ENCODE measurements at places on chromosomes 7 and 10. TPM values are rescaled to one million over a fixed set of nuclear protein-coding genes. Genes with fewer than 3 reads are reported as not detected.

DNA sequence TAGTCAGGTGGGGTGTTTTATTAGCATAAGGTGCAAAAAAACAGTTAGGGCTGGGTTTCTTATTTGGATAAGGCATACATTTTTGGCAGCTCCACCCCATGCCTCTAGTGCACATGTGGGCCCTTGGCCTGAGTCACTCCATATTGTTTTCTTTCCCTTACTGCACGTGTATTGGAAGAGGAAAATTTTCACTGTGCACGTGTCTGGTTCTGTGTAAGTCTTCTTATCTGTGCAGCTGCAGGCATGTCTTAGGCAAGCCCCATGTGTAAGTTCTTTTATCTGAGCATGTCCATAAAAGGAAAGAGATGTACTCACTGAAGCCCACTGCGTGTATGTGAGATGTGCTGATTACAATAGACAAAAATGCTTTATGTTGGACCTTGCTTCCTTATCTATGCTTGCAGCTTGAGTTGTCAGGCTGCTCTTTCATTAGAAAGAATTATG, 540.3 kb upstream of the IGFBP3 start:
- no peak for ATAC-seq

- no peak for ATAC-seq
Observed at GRCh38 chr10:124600051-124600880, 138.6 kb downstream of the LHPP start.

- no peak for ATAC-seq
Observed at GRCh38 chr10:73232887-73233286, 14.2 kb downstream of the DNAJC9 start.

DNA sequence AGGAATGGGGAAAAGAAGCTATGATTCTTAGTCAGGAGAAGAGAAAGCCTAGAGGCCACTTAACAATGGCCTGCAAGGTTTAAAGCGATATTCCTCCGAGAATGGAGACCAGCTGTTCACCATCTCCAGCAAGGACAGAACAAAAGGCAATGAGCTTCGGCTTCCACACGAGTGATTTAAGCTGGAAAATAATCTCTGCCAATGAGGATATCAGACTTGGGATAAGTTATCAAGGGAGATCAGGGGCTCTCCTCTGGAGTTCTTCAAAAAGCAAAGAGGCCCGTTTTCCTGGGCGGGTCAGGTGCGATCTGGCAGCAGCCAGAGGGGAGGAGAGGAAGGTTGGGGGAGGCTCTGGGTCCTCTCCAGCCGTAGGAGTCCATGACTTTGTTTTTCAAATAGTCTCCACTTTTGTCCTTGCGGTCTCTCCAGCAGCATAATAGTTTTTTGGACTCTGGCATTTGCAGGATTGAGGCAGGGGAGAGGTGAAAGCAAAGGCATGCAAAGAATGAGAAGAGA, 211.3 kb downstream of the SKIDA1 start:
- no peak for ATAC-seq

DNA sequence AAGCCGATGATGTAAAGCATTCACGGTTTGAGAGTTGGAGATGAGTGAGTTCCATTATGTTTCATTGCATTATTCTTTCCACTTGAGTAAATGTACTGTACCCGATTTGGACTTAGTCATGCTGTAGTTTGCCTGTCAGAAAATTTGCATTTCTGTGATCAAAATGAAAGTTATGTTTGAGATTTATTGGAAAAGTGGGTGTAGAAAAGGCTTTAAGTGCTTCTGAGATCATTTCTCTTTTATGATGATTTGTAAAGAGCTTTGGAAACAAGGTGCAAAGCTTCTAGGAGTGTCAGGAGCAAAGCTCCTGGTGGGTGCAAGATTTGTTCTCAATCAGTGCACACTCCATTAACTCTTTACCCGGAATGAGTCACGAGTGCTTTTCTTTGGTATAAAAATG, 204.1 kb upstream of the POM121L12 start:
- peak; percentile 91 for ATAC-seq

DNA sequence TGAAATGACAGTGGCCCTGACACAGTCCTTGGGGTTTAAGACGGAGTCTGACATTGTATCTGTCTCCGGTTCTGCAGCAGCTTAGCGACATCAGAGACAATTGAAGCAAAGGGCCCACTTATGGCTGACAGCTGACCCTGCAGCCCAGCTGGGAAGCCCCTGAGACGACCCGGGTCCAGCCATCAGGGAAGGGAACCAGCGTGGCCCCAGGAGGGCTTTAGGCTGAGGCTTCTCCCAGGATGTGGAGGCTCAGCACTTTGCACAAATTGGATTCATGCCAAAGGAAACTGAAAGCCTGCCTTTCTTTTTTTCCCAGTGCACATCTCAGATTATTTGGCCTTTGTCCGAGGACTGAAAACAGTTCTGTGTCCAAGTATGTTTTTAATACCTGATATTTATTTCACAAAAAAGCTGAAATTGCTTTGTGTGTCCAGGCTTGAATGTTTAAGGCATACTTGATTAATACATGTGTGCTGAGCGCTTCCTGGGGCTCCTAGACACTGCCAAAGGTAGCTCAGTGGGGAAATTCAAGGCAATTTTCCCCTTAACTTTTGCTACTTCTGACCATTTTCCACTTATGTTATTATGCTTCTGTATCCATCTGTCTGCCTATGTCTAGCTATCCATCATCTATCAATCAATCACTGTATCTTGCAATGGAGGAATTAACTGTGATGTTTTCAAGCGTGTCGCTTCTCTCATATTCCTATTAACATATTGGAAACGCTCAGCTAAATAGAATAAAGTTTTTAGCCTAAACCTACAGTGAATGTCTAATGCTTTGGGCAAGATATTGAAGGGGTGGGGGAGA, 34.8 kb downstream of the KLF6 start:
- ATAC-seq, result peak; percentile 82

Gene LIPM
- total RNA-seq, result not detected

GRCh38 chr10:120727001-120727400, 124.2 kb upstream of the WDR11 start:
- ATAC-seq, result no peak

DNA sequence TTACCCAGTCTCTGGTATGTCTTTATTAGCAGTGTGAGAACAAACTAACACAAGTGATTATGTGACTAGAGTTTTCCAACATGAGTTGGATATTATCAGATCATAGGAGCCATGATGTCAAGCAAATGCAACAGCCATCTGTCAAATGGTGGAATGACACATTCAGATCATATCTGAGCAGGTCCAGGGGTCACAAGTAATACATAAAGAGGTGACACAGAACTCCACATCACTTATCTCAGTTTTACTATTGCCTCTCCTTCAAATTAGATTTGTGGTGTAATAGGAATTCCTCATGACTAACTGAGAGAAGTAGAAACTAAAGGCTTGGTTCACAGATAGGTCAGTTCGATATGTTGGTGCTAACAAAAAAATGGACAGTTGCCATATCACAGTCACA, 12.2 kb upstream of the SAMD9L start:
- ATAC-seq, result no peak

Gene MYO3A
- total RNA-seq, result 4.0 TPM

Gene KIAA1217
- total RNA-seq, result 25.5 TPM

DNA sequence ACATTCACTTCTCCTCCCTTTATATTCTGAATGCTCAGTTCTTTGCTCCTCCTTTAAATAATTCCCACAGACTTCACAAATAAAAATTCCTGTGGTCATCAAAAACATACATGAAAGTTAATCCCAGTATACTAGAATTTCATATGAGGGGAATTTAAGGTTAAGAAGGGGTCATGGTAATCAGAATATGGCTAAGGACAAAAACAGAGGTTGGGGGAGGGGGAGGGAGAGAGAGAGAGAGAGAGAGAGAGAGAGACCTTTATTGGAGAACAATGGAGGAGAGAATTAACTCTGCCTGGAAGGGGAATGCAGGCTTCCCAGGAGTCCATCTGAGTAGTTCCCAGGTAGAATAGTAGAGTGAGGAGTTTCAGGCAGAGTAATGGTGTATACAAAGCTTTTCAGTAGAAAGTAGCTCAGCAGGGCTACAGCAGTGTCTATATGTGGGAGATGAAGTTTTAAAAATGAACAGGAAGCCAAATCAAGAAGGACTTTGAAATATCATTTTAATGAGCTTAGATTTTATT, 5.2 kb upstream of the CUBN start:
- peak; percentile 28 for ATAC-seq

DNA sequence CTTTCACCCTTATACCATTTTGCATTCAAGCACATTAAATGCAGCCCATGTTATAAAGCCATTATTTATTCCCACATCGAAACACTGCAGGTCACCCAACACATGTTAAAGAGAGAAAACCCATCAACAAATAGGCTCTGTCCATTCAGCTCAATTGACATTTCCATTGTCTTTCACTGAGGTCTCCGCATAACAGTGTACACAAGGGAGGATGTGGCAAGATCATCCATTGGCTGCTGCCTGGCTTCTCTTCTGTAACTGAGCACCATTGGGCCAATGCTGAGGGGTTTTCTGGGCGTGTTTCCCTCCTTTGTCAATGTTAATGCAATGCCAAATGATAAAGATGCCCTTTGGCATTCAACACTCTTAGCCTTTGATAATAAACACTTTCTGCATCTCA, 278.1 kb upstream of the SP4 start:
- ATAC-seq, result peak; percentile 56

Gene UPK3B
- total RNA-seq, result not detected

Gene DNAJB9
- 50.0 TPM for total RNA-seq

Gene C10orf62
- total RNA-seq, result 2.6 TPM

GRCh38 chr10:9792181-9792580, 1225.5 kb upstream of the CELF2 start:
- no peak for ATAC-seq

- no peak for ATAC-seq
Observed at GRCh38 chr10:27527666-27528295, 23.7 kb downstream of the RAB18 start.

Gene ZNF12
- total RNA-seq, result 27.7 TPM

- ATAC-seq, result no peak
Observed at GRCh38 chr7:11458736-11459483, 373.1 kb downstream of the THSD7A start.

GRCh38 chr10:22370320-22370719, 25.0 kb downstream of the SPAG6 start:
- no peak for ATAC-seq

DNA sequence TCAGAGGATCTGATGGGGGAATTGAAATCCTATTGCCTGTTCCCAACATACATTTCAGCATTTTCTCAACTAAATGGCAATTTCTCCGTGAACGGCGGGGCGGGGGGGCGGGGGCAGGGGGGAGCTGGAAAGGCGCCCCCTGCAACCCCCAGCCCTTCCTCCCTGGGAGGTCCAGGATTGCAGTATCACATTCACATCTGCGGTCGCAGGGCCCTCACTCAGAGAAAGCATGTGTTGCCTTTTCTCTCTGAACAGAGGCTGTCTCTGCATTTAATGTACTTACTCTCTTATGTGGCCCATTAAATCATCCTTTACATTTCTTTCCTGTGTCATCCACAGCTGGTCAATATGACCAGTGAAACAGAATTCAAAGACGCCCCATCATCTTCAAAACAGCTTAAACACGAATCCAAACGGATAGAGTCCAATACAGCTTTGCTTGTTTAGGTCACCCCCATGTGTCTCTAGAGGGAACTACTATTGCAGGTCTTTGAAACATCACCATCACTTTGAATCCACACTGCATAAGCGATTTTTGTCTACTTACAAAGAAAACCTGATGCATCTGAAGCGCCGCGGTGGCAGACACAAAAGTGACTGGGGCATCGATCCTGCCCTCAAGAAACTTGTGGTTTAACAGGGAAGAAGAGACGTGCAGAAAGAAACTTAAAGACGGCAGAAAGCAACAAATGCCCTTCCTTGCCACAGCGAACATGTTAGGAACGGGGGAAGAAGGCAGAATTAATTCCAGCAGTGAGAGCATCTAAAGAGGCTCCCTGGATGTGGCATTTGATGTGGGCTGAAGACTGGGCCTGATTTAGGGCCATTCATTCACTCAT, 17.0 kb upstream of the ECHDC3 start:
- ATAC-seq, result no peak

Gene SUGCT
- 34.7 TPM for total RNA-seq

DNA sequence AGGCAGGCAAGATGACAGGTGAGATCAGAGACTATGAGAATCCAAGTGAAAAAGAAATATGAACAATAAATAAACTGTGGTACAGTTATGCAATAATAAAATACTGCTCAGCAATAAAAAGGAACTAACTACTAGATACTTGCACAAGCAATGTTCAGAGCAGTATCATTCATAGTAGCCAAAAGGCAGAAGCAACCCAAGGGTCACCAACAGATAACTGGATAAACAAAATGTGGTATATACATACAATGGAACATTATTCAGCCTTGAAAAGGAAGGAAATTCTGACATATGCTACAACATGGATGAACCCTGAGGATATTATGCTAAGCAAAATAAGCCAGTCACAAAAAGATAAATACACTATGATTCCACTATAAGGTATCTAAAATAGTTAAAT, 76.9 kb upstream of the KCNIP2 start:
- no peak for ATAC-seq

Gene CUZD1
- 6.4 TPM for total RNA-seq

Data from motor neuron (in vitro differentiated cells).